ENCODE measurements at places on chromosomes 1 and 21.

DNA sequence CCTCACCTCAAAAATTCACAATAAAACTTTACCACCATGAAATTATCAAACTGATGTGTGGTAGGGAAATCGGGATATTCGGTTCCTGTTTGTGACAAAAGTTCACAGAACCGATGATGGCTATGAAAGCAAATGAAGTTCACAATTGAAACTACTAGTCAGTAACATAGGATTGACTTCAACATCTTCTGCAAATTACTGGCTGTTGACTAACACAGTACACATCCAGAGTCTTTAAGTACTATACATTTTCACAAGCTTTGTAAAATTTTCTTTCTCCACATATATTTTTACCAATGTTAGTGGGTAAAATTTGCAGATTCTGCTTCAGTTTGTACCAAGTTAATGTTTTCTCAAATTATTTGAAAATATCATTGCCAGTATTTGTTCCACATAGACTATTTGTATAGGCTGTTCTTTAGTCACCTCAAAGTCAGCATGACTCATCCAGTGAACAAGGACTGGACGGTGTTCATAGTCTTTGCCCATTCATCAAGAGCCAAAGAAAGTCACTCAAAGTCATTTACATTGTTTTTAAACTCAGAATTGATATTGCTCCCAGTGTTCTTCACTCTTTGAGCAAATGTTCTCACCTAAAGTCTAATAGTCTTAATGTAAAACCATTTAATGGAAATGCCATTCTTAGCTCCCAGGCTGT lies 213.4 kb downstream of the USP25 start:
- DNase-seq, result no peak

GRCh38 chr21:17370263-17370662 lies 142.6 kb upstream of the CXADR start:
- no peak for DNase-seq

DNA sequence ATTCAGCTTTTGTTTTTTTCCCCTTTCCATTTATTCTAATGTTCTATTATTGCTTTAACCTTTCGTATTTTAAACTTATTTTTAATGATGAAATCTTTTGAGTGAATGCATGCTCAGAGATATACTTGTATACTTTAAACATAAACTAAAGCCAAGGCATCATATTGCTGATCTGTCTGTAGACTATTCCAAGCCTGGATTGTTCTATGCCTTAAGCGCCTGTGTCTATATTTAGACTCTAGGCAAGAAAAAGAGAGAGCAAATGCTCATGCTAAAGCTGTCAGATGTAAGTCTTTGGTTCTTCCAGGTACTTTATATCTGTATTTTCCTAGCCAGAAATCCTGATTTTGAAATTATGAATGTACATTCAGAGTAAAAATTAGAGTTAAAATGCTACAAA lies 14.4 kb downstream of the SH3GLB1 start:
- DNase-seq, result no peak

- no peak for DNase-seq
Measured at GRCh38 chr1:56821462-56821797, 2.2 kb upstream of the FYB2 start.

DNA sequence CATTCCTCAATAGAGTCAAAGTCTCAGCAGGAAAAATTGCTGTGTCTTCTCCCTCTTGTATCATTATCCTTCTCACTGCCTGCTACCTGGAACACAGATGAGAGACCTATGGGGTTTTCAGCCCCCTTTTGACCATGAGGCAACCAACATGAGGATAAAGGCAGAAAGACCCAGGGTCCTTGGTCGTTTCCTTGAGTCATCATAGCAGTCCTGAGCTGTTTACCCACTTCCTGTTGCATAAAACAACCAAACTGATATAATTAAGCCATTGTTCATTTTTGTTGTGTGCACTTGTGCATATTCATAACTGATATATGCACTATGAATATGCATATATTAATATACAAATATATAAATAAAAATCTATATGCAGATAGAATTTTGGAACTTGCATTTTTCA lies 188.3 kb upstream of the MAP1LC3C start:
- no peak for DNase-seq
